ENCODE measurements at places on chromosomes 5 and 9.

GRCh38 chr9:136180586-136180985 lies 24.3 kb downstream of the LHX3 start:
- no peak for DNase-seq

GRCh38 chr5:152466085-152466745 lies 61.1 kb upstream of the NMUR2 start:
- no peak for DNase-seq

- no peak for DNase-seq
Observed at GRCh38 chr9:81589392-81589791, 100.0 kb downstream of the TLE1 start.

DNA sequence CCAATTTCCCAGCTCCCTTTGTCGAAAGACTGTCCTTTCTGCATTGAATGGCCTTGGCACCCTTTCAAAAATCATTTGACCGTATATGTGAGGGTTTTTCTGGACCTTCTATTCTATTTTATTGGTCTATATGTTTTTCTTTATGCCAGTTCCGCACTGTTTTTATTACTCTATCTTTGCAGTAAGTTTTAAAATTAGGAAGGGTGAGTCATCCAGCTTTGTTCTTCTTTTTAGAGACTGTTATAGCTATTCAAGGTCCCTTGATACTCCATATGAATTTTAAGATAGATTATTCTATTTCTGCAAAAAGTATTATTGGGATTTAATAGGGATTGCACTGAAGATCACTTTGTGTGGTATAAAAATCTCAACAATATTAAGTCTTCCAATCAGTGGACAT lies 44.2 kb upstream of the STARD4 start:
- no peak for DNase-seq

DNA sequence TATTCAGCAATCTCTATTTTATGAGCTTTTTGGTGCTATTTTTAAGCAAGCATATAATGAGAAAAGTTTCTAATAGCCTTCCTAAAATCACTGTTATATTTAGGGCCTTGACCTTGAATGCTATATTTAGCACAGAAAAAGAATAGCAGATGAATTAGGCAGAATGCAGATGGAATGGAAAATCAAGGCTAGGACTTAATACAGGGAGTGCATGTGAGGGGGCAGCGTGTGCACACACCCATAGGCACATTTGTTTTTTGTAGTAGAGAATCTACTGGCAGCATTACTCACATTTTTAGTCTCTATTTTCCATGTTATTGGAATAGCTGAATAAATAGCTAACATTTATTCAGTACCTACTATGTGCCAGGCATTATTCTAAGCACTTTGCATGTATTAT lies 79.9 kb downstream of the SVEP1 start:
- DNase-seq = no peak

DNA sequence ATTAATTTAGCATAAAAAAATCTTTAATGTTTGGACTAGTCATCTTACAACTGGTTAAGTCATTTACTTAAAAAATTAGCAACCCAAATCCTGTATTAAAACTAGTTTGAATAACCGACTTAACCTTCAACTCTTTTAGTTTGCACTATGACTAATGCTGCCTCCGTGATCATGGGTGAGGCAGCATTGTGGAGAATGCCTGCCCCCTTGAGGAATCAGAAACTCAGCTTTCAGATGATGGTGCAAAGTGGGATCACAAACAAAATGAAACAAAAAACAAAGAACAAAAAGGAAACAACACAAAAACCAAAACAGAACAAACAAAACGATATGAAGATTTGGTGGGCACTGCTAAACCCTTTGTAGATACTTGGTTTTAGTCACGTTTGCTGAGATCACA lies 127.0 kb upstream of the PALM2AKAP2 start:
- DNase-seq = no peak

DNA sequence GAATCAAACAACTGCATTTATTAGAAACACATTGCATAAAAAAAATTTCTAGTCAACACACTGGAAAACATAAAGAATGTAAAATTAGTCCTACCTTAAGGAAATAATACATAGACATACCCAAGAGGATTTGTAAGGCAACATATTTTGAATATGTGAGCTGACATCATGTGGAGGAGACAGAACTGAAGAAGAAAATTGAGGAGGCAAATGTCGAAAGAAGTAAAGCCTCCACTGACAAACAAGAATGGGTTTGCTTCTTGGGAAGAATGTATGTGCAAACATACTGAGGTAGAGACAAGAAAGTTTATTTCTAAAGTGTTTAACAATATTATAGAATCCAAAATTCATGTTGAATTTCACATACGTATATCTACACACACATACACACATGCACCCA lies 363.0 kb upstream of the PDE4D start:
- DNase-seq = no peak

DNA sequence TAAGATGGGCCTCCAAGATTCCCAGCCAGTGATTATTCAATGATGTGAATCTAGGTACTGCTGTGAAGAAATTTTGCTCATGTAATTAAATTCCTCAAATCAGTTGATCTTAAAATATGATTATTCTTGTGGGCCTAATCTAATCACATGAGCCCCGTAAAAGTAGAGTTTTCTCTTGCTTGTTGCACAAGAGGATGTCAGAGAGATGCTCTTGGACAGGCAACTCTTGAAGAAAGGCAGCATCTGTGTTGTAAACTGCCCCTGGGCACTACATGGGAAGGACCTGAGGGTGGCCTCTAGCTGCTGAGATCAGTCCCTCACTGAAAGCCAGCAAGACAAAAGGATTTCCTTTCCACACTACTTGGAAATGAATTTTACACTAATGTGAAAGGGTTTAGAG lies 132.9 kb downstream of the TRPM3 start:
- DNase-seq = no peak

DNA sequence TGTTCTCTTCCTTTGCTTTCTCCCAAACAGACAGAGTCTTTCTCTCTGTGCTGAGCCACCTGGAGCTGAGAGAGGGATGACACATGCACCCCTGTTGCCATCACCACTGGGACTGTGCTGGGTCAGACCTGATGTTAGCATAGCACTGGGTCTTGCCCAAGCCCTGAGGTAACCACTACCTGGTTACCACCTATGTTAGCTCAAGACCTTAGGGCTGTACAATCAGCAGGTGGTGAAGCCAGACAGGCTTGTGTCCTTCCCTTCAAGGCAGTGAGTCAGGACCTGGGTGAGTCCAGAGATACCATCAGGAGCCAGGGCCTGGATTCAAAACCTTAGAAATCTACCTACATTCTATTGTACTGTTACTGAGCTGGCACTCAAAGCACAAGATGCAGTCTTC lies 32.1 kb downstream of the FST start:
- no peak for DNase-seq

- no peak for DNase-seq
Observed at GRCh38 chr5:115392611-115393010, 96.2 kb upstream of the CCDC112 start.

DNA sequence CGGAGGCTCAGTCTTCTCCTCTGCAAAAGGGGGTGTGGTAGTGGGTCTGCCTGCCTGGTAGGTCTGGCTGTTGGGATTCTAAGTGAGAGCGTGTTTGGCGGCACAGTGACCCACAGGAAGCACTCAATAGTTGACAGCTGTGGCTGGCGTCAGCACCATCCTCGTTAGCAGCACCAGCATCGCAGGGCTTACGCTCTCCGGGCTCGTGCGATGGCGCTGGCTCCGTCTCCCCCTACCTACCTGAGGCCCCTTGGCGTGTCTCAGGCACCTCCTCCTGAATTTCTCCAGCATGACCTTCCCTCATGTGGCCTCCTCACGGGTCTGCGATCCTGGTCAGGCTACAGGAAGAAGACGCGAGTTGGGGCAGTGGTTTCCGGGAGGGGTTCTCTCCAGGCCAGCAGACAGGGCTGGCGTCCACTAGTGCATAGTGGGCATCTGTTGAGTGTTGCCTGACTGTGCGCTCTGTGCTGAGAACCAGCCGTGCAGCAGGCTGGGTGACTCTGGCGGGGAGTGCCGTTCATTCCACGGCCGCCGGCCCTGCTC lies 66.9 kb downstream of the HMCN2 start:
- DNase-seq = no peak

GRCh38 chr5:127933348-127933747 lies 150.2 kb upstream of the SLC12A2 start:
- no peak for DNase-seq

- no peak for DNase-seq
Observed at GRCh38 chr5:86232246-86232645, 385.5 kb upstream of the COX7C start.

GRCh38 chr9:113776194-113776593 lies 99.9 kb upstream of the ZNF618 start:
- no peak for DNase-seq

GRCh38 chr5:523441-524222 lies 617 bp downstream of the SLC9A3 start:
- DNase-seq = no peak

- no peak for DNase-seq
Observed at GRCh38 chr5:127392762-127393161, 102.2 kb downstream of the MEGF10 start.

GRCh38 chr5:54991416-54991815 lies 6.0 kb upstream of the ESM1 start:
- DNase-seq = no peak

DNA sequence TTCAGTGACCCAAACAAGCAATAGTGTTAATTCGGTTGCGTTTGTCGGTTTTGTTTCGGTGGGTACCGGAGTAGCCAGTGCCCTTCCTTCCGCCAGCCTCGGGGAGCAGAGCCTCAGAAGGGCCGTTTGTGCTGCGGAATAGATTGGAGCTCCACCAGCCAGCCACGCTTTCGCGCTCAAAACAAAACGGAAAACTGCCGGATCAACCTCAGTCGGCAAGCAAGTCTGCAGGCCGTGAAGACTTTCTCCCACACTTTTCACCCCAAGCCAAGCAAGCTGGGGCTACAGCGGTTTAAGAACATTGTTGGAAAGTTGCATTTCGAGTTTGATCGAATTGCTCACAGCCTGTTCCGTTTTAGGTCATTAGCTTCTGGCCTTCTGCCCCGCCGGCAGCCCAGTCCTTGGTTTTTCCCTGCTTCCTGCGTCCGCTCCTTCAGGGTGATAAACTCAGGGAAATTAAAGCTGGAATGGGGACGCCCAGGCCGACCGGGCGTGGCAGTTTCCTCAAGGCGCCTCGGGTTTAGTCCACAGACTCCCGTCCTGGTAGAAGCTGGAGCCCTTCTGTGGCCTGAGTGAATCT lies 803 bp upstream of the CCNO start:
- no peak for DNase-seq

GRCh38 chr9:7045361-7045760 lies 287.6 kb downstream of the KDM4C start:
- no peak for DNase-seq

DNA sequence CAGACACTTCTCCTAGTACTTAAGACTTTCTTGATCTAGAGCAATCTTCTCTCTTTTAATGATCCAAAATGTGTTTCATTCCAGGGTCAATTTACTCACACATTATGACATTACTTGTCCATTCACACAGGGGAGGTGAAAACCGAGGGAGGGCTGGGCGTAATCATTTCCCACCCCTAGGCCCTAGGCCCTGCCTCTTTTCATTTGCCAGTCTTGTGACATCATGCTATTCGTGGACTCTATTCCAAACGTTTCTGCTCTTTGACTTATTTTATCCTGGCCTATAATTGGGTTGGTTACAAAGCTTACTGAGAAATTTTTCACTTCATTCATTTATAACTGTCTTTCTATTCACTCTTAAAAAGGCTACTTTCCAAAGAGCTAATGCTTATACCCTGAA lies 2.4 kb downstream of the DCAF12 start:
- DNase-seq = no peak

GRCh38 chr5:179840321-179840720 lies 18.3 kb downstream of the MRNIP start:
- DNase-seq = no peak

- no peak for DNase-seq
Observed at GRCh38 chr9:94623253-94623652, 16.1 kb downstream of the FBP1 start.

- no peak for DNase-seq
Observed at GRCh38 chr9:16701347-16701746, 169.1 kb downstream of the BNC2 start.

DNA sequence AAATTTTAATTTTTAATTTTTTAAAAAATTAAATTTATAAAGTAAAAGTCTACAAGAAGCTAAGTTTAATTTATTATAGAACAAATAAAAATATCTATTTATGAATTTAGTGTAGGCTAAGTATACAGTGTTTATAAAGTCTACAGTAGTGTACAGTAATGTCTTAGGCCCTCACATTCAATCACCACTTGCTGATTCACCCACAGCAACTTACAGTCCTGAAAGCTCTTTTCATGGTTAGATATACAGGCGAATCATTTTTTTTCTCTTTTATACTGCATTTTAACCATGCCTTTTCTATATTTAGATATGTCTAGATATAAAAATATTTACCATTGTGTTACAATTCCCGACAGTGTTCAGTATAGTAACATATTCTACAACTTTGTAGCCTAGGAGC lies 55.9 kb downstream of the PCSK1 start:
- DNase-seq = no peak

- no peak for DNase-seq
Observed at GRCh38 chr5:97980291-97980690, 793.2 kb upstream of the RGMB start.

DNA sequence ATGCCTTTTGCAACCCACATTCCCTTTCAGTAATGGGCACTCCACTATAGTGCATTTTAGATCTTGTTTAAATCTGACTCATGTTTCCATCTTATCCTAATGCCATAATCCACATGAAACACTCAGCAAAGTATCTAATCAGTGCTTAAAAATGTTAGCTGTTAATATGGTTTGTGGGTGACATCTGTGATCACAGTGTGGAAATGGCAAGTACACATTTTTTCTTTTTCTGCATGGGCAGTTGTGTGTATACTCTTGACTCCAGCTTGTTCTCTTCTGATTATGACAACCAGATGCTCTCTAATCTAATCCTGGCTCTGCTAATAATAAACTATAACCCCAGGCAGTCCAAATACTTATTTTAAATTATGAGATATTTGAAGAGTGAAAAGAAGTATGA lies 103.3 kb downstream of the EDIL3 start:
- no peak for DNase-seq

- no peak for DNase-seq
Observed at GRCh38 chr9:110887276-110887675, 151.0 kb downstream of the LPAR1 start.

DNA sequence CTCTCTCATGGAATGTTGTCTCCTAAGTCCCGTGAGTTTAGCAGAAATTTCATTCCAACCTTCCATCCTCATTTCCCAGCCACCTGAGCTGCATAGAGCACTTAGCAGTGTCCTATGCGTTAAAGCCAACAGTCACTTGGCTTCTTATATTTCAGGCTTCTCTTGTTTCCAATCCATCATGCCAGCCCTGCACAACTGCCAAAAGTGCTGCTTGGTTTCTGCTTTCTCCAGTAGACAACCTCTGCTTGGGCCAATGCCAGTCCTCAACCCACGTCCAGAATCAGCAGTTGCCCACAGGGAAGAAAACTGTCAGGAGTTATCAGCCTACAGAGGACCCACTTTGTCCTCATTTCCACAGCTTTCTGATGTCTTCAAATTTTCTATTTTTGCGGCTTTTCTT lies 42.5 kb downstream of the KCNIP1 start:
- DNase-seq = no peak

Measured in stimulated activated CD8-positive, alpha-beta memory T cell treated with anti-CD3 and anti-CD28 coated beads, Interleukin-15, amount 100 ng/mL, for 1 hour (primary cell).